Upper lobe of left lung (tissue), 6 donors: ENCODE measurements at places on chromosomes 12 and 14. TPM values are rescaled to one million over a fixed set of nuclear protein-coding genes. Genes with fewer than 3 reads are reported as not detected.

Gene SAMD4A
- 28.1 TPM for total RNA-seq

Gene PLCZ1
- not detected for total RNA-seq

Gene ZNF839
- total RNA-seq = 11.8 TPM

GRCh38 chr12:68614105-68614679 lies 3.5 kb downstream of the RAP1B start:
- no peak for DNase-seq

GRCh38 chr12:54007538-54008259 lies 1.1 kb upstream of the HOXC8 start:
- no peak for DNase-seq

DNA sequence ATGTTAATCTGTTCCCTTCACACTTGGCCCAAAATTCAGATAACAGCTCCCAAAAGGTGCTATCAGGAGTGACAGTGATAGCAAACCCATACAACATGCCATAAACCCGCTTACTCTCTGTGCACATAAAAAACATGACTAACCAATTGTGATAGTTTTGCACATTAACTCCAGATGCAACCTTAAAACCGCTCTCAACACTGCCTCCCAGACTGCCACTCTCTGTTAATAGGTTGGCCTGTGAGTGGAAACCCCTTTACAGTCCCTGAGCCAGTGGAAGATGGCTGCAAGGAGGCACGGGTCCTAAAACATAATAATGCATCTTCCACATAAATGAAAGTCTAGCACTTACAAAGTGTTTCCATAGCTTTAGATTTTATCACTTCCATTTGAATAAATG lies 12.0 kb upstream of the TMTC1 start:
- no peak for DNase-seq

DNA sequence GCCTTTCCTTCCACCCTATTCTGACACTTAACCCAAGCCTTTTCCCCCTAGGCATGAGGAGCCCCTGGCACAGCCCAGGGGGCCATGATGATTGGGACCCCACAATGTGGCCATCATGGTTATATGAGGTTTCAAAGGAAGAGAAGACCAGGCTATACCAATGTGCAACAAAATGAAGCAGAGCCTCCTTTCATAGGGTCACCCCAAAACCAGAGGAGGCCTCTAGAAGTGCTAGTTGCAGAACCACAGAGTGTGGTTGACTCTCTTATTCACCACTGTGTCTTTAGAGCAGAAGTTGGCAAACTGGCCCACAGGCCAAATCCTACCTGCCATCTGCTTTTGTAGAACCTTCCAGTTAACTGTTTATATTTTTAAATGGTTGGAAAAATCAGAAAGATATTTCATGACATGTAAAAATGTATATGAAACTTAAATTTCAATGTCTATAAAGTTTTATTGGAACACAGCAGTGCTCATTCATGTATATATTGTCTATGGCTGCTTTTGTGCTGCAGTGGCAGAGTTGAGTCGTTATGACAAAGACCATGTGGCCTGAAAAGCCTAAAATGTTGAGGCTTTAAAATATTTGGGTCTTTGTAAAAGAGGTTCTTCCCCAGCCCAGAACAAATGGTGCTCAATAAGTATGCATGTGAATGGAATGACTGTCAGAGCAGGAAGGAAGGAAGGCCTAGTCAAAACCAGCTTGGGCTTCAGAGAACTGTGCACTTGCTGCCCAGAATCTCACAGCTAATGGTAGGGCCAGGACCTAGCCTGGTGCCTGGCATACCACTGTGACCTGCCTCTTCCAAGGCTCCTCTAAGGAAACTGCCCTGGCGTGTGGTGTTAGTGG lies 49.2 kb downstream of the SUSD6 start:
- DNase-seq = no peak

DNA sequence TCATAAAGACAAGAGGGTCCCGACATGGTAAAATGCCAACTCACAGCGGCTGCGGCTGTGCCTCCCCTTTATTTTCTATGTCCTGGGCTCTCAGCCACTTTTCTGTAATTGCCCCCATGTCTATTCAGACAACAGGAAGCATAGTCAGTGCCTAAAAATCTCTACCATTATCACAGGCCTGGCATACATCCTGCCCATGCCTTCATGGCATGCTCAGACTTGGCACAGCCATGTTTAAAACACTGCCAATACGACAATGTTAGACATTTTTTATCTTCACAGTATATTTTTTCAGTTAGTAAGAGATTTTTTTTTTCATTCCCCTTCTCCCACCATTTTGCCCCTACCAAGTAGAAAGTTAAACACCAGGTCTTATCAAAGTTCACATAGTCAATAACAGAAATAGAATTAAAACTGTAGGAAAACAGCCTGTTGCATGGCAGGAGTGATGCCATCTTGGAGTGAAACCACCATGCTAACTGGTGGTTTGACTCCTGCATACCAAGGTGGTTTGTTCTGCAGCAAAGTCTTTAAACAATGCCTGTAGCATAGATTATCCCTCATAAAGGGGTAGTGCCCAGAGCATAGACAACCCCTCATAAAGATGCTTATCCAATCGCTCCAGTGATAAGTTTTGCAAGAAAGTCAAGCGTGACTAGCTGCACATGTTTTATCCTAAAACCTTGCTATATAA lies 18.9 kb upstream of the CERS5 start:
- DNase-seq = no peak

GRCh38 chr12:43104494-43104893 lies 447.5 kb downstream of the ADAMTS20 start:
- DNase-seq = no peak

DNA sequence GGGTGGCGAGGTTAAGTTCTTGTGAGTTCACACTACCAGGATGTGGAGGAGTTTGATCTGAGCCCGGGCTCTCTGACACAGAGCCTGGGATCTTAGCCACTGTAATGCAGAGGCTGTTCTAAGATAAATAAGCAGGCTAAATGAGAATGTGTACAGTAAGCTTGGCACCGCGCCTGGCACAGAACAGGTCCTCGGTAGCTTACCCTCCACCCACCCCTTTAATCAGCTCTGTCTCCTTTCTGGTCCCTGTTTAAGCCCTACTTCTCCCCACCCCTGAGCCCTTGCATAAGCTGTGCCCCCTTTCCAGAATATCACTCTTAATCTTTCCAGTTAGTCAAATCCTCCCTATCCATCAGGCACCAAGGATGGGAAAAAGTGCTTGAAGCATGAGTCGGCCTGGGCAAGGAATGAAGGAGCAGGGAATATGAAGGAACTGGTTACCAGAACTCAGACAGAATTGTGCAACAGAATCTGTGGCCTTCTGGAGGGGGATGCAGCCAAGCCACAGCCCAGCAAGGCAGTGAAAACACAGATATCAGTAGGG lies 32.8 kb upstream of the CMKLR1 start:
- peak; percentile 28 for DNase-seq

- no peak for DNase-seq
Observed at GRCh38 chr12:33649992-33650391, 210.4 kb upstream of the SYT10 start.

DNA sequence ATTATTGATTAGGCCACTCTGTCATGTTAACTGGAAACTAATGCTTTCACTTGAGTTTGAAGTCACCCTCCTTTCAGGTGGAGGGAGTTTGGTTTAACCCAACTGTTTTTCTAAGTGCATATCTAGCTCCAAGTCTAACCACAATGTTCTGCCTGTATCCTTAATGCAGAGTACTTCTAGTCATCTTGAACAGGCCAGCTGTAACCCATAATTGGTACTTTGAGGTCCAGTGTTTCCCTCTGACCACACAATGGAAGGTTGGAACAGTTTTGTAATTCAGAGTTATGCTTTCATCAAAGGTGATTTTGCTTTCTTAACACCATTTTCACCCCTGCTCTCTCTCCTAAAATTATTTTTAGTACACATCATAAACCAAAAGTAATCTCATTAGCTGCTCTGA lies 237.2 kb upstream of the DCN start:
- no peak for DNase-seq

GRCh38 chr14:52002542-52002941 lies 13.2 kb downstream of the RTRAF start:
- DNase-seq = no peak

DNA sequence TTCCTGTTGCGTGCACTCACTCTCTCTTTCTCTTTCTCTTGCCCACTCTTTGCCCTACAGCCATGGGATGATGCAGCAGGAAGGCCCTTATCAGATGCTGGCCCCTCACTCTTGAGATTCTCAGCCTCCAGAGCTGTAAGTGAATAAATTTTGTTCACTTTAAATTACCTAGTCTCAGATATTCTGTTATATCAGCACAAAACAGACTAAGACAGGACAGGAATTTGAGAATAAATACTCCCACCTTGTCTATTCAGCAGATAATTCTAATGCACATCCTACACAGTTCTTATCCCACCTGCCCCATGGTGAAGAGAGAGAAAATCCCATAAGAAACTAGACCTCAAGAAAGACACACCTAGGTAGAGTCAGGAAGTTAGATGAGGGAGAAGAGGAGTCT lies 25.8 kb upstream of the G2E3 start:
- no peak for DNase-seq

- DNase-seq = no peak
Observed at GRCh38 chr12:21516281-21516680, 9.8 kb upstream of the SPX start.

- DNase-seq = no peak
Observed at GRCh38 chr12:103846415-103846814, 5.4 kb upstream of the NT5DC3 start.

- DNase-seq = no peak
Observed at GRCh38 chr14:22481546-22481945, 107.5 kb downstream of the DAD1 start.

- DNase-seq = no peak
Observed at GRCh38 chr12:124428792-124429281, 133.9 kb downstream of the RFLNA start.

DNA sequence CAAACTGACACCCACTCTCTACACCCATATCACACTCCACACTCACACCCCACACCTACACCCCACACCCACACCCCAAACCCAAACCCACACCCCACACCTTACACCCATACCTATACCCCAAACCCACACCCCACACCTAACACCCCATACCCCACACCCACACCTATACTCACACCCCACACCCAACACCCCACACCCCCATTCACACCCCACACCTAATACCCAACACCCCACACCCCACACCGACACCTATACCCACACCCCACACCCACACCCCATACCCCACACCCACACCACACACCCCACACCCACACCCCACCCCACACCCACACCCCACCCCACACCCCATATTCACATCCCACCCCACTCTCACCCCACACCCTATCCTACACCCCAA lies 38.5 kb downstream of the TMEM120B start:
- no peak for DNase-seq

DNA sequence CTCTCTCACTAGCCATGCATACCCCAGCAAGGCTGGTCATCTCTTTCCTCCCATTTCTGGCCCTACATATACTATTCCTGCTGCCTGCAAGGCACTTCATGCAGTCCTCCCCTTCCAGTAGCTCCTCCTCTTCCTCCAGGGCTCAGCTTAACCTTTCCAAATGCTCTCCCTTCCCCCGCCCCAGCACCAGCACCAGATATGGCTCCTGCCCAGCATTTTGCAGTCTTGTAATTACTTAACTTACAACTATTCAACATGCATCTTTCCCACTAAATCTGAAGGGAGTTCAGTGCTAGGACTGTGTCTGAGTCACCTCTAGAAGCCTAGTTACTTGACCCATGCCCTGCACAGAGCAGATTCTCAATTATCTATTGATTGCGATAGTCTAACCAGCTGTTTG lies 1.8 kb upstream of the FBXO21 start:
- no peak for DNase-seq

DNA sequence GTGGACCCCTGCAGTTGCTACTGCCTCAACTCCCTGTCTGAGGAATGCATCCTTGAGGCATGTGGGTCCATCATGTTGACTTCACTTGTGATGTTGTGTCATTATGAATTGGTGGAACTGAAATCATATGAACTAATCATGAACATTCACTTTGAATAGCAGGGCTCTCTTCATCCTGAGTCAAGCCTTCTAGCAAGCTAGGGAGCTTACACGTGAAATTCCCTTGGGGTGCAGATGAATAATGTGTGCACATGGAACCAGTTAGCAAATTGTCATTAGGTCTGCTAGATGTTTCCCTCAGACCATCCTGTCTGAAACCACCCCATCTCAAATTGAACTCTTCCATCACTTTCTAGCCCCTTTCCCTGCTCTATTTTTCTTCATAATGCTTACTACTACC lies 3.6 kb downstream of the COQ6 start:
- no peak for DNase-seq

- no peak for DNase-seq
Observed at GRCh38 chr12:98883231-98883630, 238.1 kb downstream of the APAF1 start.

DNA sequence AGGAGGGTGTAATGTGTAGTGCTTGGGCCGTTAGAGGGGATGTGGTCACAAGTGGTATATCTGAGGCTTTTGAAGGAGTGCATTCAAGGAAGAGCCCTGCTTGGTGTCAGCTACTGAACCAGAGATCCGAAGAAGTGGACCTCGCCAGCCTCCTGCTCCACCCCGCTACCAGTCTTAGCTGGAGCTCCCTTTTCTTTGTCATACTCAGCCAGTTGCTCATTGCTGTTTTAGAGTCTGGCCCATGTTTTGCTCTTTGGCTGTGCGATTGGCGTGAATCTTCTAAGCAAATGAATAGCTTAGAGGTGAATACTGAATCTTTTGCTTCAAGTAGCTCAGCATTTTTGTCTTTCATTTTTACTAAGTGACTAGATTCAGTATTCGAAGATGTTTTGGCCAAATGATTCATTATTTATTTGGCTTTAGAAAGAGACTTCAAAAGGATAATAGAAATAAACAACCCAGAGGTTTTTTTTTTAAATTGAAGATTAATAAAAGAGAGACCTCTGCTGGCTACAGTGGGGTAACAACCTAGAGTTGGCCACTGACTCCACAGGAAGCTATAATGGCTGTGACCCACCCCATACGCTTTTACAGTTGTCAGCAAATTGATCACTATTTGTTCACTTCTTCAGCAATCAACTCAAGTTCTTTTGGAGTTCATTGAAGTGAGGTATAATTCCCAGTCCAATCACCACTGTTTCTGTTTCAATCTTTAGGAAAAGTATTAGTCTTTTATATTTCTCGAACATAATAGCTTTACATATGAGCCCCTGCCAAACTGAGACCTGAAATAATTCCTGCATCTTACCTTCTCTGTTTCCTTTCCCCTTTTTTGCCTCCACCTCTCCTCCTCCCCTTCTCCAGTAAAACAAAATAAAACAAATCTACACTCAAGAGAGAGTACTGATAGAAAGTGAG lies 19.9 kb downstream of the CDKN1B start:
- DNase-seq = no peak
